ENCODE measurements at places on chromosomes 12 and 14. TPM values are rescaled to one million over a fixed set of nuclear protein-coding genes. Genes with fewer than 3 reads are reported as not detected.

The OR6C65 gene
- polyA plus RNA-seq = not detected

The PMCH gene
- polyA plus RNA-seq = 1.1 TPM

DNA sequence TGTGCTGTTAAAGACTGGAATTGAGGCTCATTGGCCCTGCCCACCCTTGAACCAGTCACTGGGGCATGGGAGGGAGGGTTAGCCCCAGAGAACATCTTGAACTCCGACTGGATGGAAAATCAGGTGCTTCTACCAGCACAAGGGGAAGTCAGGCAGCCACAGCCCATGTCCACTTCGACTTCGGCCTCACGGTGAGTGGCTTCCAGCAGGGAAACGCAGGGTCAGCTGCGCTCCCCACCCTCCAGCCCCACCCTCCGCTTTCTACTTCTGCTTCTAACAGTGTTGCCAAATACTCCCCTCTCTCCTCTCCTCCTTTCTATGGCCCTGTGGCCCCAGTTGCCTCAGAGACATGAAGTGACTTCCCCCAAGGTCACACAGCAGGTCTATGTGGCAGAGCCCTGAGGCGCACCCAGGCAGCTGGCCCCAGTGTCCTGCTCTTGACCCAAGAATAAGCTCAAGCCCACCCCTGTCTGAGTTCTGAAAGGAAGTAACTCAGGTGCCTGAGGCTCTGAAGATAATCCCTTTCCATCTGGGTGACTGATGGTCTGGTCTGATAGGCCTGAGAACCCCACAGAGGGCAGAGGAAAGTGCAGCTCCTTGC, 11.9 kb upstream of the SH2B3 start:
- no peak for DNase-seq

DNA sequence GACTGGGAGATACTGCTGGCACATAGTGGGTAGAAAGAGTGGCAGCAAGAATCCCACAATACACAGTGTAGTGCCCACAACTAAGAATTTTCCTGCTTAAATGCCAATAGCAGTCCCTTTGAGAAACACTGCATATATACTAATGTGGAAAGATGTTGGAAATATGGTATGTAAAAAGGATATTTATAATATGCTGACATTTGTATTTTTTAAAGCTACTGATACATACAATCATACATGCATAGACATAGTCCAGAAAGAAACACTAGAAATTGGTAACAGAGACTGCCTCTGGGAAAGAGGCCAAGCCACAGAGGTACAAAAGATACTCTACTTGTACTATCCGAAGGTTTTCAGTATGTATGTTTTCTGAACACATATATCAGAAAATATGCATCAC, 30.3 kb downstream of the TRIP11 start:
- DNase-seq = no peak

The CLEC4E gene
- polyA plus RNA-seq = 2.5 TPM

DNA sequence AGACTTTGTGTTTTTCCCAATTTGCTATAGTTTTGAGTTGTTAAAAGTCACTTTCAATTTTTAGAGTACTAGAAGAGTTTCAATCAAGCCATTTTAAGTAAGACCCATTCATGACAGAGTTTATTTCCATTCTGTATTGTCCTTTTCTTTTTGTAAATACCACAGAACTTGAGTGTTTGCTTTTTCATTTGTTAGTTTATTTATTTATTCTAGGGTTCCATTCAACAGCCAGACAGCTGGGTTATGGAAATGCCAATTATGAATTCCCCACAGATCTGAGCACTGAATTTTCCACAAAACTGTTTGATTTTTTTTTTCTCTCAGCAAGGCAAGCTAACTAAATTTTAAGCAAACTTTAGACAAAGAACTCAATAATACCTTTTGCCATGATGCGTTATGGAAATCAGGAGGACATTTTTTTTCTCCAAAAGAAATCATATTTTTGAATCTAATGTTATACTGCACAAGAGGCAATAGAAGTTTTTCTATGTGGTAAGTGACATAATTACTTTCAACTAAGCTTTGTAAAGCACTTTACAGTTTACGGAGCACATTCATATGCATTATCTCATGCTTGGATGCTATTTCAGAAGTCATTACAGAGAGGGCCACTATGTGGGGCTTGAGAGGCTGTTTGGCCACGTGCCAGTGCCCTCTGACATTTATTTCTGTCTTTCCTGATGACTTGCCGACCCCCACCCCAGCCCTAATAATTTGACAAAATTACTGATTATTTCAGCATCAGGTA, 181.5 kb downstream of the VRK1 start:
- no peak for DNase-seq

DNA sequence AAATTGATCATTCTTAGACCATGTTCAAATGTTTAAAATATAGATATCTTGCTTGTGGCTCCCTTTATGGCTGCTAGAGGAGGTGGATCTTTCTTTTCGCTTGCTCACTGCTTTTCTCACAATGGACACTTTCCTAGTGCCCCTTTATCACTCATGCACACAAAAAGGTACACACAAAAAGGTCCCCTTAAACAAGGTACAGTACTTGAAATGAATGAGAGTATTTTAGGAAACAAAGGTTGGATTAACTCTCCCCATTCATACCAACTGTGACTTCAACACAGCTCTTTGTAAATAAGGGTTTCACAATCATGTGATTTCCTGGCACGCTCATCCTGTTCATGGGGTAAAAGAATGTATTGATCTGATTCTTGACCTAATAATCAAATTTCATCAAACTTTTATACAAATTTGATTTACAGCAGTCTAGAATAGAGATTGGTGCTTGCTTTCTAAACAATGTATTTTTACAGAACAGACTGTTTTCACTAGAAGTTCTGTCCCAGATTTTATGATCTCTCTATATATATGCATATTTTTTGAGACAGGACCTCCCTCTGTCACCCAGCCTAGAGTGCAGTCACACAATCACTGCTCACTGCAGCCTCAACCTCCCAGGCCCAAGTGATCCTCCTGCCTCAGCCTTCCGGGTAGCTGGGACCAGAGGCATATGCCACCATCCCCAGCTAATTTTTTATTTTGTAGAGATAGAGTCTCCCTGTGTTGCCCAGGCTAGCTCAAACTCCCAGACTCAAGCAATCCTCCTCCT, 34.4 kb upstream of the EPS8 start:
- DNase-seq = no peak

The GRIP1 gene
- 24.0 TPM for polyA plus RNA-seq

The TMEM120B gene
- 8.0 TPM for polyA plus RNA-seq

The PLEKHG7 gene
- 0.61 TPM for polyA plus RNA-seq

DNA sequence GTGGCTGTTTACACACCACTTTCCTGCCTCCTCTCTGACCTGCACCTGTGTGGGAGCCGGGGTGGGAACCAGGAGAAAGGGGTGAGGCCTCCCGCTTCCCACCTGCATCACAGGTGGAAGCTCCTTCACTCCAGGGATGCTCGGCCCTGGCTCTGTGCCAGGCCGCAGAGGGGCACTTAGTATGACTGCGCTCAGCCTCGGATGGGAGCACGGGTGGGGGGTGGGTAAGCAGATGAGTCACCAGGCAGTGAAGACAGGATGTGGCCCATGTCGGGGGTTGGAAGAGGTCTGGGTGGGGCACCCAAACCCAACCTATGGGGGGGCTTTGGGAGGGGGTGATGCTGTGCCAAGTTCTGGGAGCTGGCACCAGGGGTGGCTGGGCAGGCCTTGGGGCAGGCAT, 7.4 kb upstream of the CYP46A1 start:
- DNase-seq = no peak

The OAS1 gene
- polyA plus RNA-seq = 9.7 TPM

The CCDC38 gene
- 0.48 TPM for polyA plus RNA-seq

DNA sequence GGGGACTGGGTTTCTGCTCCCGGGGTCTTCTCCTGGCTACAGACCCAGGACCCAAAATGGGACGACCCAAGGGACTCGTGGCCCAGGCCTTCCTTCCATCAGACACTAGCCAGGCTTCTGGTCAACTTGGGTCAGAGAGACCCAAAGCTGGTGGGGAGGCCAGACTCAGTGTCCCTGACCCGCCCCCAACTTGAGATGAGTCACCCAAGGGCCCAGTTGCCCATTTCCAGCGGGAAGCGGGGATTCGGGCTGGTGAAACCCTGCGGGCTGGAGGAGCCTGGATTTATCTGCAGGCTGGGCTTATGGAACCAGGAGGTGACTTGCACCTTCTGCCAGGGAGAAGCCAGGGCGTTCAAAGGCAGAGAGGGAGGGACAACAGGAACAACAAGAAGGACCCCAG, 81.5 kb downstream of the RFLNA start:
- DNase-seq = no peak

DNA sequence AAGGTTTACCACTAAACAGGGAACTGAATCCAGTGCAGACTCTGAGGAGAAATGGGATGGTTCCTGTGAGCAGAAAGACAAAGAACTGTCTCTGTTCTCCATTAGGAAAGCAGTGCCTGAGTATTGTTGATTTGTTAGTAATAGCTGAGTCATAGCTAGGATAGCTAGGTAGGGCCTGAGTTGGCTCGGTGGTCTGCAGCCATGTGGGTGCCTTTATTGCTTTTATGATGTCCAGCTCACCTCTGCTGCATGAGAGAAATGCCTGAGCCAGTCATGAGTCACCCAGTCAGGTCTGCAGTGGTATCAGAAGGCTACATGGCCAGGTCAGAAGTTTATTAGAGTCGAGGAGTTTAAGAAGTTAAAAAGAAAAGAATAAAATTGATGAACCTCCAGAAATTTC, 24.2 kb downstream of the TRHDE start:
- DNase-seq = no peak

DNA sequence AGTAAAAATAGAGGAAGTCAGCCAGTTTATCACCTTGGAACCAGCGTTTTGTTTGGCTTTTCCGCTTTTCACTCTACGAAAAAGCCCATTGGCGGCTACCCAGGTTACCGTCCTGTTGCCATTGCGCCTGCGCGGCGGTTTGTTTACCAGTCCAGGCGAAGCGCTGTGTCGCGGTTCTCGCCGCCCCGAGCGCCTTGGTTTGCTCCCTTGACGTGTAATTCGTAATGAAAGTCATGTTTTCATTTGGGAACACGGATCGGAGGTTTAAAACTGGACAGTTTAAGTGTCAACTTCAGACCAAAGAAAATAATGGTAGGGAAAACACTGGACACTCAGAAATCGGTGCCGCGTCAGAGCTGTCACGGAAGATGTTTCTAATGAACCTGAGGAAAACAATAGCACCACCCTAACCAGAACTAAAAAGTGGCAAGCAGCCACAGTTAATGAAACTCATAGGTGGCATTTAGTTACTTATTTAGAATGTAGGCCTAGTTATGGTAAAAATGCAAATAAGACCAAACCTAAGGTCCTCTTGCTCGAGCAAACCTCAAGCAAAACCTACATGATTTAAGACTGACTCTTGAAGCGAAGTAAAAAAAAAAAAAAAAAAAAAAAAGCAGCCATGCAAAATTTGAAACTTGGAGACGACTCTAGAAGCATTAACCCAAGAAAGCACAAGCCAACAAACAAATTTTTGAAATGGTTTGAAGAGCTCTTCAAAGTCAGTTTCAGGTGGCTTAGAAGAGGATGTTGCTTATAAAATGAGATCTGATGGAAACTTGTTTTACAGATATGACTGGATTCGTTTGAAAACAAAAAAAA, 790 bp upstream of the GPR19 start:
- DNase-seq = no peak

DNA sequence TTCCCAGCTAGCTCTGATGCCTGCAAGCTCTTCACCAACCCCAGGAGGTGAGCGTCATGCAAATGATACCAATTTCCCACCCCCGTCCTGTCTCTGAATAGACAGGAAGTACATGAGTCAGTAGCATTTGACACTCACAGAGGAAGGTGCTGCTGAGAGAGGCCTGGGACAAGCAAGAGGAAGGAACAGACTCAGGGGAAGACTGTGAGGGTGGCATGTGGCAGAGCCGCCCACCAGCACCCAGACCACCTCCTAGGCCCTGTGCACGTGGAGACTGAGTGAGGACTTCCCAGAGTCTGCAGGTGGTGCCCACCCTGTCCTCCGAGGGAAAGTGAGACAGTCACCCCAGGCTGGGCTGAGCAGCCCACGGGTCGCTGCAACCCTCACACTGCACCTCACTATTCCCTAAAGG, 199.5 kb upstream of the SFSWAP start:
- DNase-seq = no peak

The RFC5 gene
- polyA plus RNA-seq = 37.0 TPM

The VWF gene
- 14.3 TPM for polyA plus RNA-seq

The TAS2R42 gene
- not detected for polyA plus RNA-seq

DNA sequence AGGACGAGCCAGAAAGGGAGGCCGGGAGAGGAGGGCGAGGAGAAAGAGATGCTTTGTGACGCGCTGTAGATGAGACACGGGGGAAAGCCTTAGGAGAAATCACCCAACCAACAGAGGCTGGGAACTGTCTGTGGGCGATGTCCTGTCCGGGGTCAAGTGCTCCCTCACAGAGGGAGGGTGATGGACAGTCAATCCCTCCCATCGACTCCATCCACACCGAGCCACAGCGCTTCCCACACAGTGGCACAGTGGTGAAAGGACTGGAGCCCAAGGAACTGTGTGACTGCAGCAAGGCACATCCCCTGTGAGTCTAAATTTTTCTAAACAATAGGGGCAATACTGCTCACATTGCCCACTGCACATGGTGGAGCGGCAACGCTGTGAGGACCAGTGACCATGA, 89.1 kb downstream of the TTC7B start:
- DNase-seq = no peak

The LRIG3 gene
- polyA plus RNA-seq = 33.8 TPM

GRCh38 chr14:93683226-93683625, 105.1 kb downstream of the PRIMA1 start:
- no peak for DNase-seq

DNA sequence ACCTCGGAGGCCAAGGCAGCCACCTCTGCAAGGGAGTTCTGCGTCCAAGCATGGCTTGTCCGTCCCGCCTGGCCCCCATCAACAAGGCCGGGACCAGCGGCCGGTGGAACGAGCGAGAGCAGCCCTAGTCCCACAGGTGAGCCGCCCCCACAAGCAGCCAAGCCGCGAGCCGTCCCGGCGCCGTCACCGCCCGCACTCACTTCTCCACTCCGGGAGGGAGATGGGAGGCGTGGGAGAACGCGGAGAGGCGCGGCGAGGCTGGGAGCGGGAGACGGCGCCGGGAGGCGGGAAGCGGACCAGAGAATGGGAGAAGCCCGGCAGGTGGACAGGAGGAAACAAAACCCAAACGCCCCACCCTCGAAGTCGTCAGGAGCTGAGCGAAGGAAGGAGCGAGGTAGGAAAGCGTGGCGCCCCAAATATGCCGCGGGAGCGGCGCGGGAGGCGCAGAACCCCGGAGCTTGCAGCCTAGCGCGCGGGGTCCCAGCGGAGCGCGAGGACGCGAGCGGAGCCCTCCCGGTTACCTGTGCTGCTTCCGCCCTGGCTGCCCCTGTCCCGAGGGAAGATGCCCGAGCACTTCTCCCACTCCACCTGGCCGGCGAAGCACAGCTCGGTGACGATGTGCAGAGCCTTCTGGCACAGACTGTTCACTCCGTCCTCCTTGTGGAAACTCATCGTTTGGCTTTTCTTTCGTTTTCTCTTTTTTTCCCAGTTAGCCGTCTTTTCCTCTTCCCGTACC, 600 bp downstream of the SYT10 start:
- DNase-seq = peak; percentile 25

The TOMM20L gene
- polyA plus RNA-seq = 1.4 TPM

DNA sequence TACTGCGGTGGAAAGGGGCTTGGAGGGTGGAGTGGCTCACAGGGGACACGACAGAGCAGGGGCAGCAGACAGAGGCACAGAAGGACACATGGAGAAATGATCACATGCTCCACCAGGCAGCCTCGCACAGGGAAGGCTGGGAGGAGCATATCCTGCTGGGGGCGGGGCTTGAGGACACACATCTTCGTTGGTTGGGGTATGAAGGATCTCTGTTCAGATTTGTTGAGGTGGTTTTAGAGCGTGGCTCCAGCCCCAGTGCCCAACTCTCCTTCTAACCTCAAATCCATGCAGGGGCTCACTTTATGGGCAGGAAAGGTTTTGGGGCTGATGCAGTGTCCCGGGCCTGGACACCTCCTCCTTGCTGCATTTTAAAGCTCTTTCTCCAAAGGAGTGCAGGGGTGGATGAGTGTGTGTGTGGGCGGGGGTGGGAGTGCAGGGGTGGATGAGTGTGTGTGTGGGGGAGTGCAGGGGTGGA, 733 bp upstream of the P3H3 start:
- DNase-seq = peak; percentile 77

Measured in right renal pelvis (tissue), 4 donors.